ENCODE measurements at places on chromosomes 12 and 14.

DNA sequence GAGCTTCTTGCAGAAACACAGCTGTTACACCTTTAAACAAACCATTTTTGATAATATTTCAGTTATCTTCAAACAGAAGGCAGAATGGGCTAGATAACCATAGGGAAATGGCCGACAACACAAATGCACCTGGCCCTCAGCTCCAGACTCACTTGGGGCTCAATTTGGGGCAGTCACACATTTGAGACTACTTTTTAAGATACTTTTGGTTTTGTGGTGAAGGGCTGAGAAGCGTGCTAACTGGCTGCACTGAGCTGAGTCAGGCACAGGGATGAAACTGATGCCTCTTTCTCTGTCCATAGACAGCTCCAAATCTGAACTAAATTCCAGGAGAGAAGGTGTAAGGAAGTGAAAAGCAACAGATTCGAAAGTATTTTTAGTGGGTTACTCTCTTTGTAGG lies 18.5 kb upstream of the GRIP1 start:
- DNase-seq: no peak

GRCh38 chr12:124842073-124842749 lies 21.5 kb downstream of the SCARB1 start:
- DNase-seq: no peak

DNA sequence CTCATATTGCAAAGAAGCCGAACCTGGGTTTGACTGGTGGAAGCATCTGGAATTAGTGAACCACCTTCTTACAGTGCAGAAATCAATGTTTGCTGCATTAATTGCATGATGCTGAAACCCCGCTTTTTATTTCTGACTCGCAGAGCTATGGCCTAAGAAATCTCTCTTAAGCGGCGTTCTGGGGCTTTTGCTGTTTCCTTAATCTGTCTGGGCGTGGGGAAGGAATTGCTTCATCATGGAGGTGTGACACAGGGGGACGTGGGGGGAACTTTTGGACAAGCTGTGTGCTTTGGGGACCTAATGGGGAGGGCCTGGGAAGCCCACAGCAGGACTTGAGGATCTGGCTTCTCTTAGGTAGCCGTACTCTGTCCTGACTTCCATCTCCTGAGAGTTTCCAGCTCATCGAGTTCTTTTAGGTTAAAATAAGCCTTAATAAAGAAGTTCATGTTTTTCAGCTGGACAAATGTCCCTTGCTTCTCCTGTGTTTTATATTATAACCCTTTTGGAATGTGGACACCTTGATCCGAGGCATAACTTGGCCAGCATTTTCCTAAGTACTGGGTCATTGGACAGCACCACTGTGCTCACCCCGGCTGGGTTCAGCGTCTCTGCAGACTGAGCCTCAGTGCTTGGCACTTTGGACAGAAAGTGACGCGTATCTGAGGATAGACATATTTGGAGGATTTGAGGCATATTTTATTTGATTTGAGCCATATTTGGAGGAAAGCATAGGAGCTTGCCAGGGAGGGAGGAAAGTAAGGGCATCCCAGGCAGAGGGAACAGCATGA lies 192.1 kb upstream of the MYL2 start:
- DNase-seq: no peak

DNA sequence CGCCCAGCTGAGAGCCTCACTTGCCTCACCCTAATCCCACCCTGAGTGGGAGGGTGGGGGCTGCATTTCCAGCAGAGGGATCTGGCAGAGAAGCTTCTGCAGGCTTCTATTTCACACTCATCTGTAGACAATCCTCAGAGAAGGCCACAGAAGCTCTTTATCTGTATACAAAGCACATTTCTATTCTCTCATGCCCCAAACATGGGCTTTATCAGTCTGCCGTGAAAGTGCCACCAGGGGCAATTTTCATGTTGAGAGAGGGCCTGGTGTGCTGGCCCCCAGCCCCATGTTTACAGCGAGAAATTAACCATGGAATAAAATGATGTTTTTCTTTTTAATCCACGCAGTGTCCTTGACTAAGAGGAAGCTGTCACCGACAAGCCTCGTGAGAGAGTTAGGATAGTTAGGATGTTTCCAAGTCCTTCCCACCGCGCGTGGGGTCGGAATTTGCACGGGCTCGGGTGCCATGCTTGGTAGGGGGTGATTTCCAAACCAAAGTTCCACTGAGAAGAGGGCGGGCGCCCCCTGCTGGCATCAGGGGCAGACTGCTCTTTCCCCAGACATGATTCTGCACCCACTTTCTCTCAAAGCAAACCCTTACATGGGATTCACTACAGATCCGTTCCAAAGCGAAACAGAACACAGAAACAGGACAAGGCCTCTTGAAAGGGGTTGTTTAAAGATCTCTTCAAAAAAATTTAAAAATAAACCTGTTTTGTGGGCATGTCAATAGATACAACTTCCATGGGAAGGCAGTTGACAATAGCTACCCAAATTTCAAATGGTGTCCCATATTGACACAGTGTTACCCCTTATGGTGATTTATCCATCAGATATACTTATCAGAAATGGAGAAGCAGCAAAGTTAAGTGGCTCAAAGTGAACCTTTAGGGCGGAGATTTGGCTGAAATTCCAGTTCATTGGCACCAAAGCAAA lies 19.4 kb downstream of the BDKRB1 start:
- no peak for DNase-seq

DNA sequence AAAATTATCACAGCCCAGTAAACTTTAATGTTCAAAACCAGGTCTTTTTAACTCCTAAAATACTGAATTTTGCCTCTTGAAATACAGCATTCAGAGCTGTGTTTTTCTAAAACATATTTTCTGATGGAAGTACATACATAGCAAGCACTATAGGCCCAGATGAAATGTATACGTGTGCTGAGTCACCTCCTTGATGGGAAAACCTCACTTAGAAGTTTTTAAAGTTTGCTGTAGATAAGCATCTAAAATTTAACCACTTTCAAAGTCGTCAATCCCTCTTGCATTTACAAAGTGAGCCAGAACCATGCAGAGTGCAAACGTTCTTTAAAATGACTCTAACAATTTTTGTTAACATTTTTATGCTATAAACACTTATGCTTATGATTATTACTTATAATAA lies 618.8 kb downstream of the RPS29 start:
- no peak for DNase-seq

DNA sequence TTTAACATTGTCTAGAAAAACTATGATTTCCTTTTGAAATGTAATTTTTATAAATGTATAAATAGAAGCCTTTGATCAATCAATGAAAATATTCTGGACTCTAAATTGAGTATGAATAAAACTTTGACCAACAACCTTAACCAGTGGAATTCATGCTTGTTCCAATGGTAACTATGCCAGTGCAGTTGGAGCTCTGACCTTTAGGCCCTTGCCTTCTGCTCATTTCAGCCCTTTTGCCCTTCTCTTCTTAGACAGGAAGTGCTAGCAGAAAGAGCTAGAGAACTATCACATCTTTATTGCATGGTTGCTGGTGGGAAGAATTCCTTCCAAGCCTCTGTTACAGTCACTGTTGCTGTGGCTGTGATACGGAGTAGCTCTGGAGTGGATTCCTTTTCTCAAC lies 39.7 kb downstream of the TTC8 start:
- DNase-seq: no peak
